ENCODE measurements at places on chromosomes 3 and 15.

GRCh38 chr15:47409038-47409437, 308.3 kb upstream of the SEMA6D start:
- no peak for DNase-seq

DNA sequence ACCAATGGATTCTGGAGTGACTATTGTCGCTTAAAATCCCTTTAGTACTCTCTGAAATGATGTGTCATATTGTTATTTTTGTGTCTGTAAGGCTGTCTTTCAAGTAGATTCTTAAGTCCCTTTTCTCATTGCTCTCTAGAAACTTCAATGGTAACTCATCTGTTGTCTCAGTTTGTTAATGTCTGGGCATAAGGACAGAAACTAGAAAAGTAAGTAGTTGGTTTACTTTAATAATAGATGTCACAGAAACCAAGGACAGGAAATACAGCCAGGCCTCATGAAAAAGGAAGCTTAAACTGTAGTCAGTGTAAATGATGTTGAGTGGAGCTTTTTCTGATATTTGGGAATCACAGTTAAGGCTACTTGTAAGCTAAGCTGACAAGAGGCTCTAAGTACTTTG, 730.2 kb upstream of the DPPA4 start:
- DNase-seq: no peak

DNA sequence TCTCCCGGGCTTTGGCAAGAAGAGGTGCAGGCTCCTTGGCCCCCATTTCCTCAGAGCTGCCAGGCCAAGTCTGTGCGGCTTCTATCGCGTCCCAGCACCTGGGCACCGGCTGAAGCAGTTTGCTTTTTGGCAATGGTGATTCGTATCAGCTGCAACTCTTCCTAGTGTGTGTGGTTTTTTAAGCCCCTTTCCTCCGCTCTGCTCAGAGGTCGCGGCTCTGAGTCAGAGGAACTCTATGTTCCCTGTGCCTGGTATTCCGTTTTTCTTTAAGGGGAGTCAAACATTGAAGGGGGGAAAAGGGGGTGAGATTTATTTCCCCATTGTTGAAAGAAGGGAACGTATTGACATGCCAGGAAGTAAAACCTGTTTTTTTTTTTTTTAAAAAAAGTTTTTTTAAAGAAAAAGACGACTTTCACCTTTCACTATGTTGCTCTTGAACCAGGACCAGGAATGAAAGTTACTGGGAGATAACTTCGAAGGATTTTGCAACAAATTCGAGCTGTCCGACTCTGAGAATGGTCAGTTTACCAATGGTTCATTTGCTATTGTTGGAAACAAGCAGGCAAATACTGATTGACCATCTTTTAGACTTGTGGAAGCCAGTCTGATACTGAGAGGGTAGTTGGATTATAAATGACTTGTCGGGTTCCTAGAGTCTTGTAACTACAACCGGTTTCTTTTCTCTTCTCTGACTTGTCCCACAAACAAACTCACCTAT, 1.1 kb downstream of the ARMC8 start:
- peak; percentile 40 for DNase-seq

GRCh38 chr15:60070838-60071493, 66.9 kb downstream of the FOXB1 start:
- no peak for DNase-seq

DNA sequence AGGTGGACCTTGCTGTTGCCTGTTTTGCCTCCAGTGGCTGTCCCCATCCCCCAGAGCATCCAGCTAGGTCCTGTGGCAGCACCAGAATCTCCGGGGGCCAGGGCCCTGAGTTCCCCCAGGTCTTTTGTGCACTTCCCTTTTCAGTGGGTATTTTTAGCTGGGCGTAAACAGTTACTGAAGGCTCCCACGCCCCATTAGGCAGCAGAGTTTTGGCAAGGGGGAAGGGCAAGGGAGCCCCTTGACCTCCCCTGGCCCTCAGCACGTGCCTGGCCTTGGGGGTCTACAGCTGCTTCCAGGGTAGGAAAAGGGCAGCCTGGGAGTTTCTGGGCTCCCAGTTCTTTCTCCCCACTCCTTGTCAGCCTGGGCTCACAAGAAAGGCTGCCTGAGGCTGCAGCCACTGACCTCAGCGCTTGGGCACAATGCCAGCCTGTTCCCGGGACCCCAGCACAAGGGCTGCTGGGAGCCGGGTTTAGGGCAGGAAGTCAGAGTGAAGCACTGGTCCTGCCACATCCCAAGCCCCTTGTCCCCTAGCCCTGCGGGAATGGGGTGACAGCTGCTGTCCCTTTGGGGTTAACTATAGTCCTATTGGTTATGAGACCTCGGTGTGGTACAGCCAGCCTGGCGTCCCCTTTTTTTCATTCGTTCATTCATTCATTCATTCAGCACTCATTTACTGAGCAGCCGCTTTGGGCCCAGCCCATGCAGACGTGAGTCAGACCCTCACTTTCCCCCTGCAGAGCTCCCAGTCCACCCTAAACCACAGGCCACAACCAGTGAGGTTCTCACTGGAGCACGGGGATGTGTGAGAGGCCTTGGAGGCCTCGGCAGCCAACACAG, 8.4 kb downstream of the CSK start:
- peak; percentile 77 for DNase-seq

- no peak for DNase-seq
Observed at GRCh38 chr15:46442901-46443590, 808.2 kb downstream of the SQOR start.

- DNase-seq: no peak
Observed at GRCh38 chr3:119598410-119599098, 869 bp downstream of the PLA1A start.

- no peak for DNase-seq
Observed at GRCh38 chr15:91864664-91865063, 11.2 kb downstream of the SLCO3A1 start.

DNA sequence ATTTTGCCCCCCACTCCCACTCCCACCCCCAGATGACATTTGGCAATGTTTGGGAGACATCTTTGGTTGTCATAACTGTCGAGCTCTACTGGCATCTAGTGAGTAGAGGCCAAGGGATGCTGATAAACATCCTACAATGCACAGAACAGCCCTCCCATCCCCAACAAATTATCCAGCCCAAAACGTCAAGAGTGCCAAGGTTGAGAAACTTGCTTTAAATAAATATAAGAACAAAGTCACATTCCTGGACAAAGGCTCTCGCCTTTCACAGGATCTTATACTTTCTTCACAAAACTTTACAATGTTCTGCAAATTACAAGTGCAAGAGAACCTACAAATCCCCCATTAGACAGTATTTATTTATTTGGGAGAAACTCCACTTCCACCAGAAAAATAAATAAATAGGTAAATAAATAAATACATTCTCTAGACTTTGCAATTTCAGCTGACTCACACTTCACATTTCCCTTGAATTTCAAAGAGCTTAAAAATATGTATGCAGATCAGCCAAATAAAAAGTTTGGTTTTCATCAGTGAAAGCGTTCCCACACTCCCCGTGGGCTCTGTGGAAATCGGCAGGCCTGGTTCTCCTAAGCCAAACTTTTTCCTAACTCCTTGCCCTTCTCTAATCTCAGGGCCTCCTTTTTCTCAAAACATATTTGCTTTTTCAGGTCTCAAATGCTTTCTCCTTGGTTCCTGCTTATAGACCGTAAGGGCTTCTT, 12.7 kb upstream of the CPA3 start:
- no peak for DNase-seq

DNA sequence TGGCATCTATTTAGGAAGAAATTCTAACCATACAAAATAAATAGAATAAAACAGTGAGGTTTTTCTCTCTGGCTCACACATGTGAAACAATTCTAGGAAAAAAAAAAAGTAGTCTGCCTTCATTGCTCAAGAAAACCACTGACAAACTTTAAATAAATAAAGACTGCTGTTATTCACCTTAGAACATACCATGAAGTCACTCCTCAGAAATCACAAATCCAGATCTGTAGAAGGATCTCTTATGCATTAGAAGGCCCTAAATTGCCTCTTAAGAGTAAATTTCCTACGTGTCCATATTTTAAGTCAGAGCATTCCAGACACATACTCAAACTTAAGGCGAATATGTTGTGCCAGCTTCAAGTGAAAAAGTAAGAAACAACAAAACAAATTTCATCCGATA, 217.3 kb downstream of the ZIC4 start:
- DNase-seq: no peak

DNA sequence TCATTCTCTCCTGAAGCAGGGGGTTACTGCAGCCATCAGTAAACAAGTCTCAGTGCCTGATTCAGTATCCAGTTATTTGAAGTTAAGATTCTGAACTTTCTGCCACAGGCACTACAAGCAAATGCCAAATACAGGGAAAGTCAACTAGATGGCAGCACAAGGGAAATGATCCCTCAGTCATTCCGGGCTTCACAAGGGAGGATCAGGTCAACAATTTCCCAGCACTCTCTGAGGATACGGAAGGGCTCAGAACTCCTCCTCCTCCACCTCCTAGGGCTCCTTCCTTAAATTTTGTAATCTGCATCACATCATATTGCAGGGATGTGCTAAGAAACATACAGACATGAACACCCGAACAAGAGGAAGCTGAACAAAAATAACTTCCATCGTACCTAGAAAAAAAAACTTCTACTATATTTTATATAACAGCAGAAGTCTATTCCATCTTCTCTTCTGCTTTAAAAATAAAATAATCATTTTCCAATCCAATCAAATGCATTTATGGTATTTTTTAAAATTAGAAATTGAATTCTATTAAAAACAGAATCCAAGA, 187.1 kb downstream of the FMN1 start:
- no peak for DNase-seq

- no peak for DNase-seq
Observed at GRCh38 chr15:70633991-70634390, 129.4 kb downstream of the UACA start.

- DNase-seq: no peak
Observed at GRCh38 chr3:9653565-9654248, 4.4 kb downstream of the MTMR14 start.

GRCh38 chr15:96367311-96368200, 37.1 kb downstream of the NR2F2 start:
- no peak for DNase-seq

- no peak for DNase-seq
Observed at GRCh38 chr3:131796558-131797198, 238.1 kb downstream of the CPNE4 start.

- no peak for DNase-seq
Observed at GRCh38 chr15:60585743-60586708, 107.1 kb upstream of the ICE2 start.

- no peak for DNase-seq
Observed at GRCh38 chr15:46461416-46461815, 826.6 kb downstream of the SQOR start.

GRCh38 chr3:143016321-143016972, 15.1 kb downstream of the U2SURP start:
- no peak for DNase-seq

DNA sequence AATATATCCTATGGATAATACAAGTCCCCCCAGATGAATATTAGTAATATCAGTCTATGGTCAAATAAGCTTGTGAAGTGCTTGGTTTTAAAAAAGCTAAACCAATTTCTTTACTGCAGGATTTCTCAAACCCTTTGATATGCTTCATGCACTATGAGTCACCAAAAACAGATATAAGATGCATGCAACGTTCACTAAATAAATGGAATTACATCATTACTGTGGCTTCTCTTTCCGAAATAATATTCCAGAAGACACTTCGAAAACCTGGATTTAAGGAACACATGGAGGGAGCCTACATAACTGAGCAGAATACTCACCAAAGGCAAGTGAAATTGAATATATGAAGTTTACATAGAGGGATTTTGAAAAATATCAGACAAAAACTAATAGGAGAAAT, 126.3 kb upstream of the ABI3BP start:
- no peak for DNase-seq

DNA sequence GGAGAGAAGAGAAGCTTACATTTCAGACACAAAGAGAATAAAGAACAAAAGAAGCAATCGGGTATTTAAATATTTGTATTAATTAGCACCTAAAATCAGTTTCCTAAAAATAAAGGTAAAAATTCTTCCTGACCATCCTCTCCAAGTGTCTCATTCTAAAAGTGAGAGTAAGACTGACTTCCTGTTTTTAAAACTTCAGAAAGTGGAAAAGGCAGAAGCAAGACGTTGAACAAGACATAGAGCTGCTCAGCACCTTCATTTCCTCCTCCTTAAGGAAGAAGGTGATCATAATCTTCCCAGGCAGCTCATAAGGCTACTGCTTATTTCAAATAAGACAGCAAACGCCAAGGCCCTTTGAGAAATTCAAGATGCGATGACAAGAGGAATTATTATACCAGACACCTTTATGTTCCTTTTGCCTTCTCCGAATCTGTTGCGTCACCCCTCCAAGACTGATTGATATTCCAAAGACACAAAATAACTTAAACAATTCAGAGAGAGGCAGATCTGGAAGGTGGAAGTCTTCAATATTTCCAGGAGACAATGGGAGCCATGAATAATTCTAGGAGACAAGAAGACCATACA, 238.8 kb upstream of the TLE3 start:
- DNase-seq: no peak

Data from tibial artery (tissue), 4 donors.